Fibroblast of lung (primary cell): ENCODE measurements at places on chromosomes 6 and 20.

- no peak for DNase-seq
These were observed 62.5 kb downstream of the METTL24 start for GRCh38 chr6:110295451-110296165.

GRCh38 chr6:94099072-94099471 is 679.7 kb upstream of the EPHA7 start:
- DNase-seq = no peak

- no peak for DNase-seq
These were observed 219.6 kb downstream of the CD83 start for GRCh38 chr6:14337152-14337551.

- no peak for DNase-seq
These were observed 11.5 kb upstream of the SCP2D1 start for GRCh38 chr20:18802012-18802634.

- DNase-seq = no peak
These were observed 59.3 kb downstream of the BCKDHB start for GRCh38 chr6:80165819-80166218.

GRCh38 chr6:110495949-110496348 is 19.5 kb upstream of the SLC22A16 start:
- no peak for DNase-seq

- DNase-seq = no peak
These were observed 35.9 kb upstream of the FAM50B start for GRCh38 chr6:3813150-3813780.

DNA sequence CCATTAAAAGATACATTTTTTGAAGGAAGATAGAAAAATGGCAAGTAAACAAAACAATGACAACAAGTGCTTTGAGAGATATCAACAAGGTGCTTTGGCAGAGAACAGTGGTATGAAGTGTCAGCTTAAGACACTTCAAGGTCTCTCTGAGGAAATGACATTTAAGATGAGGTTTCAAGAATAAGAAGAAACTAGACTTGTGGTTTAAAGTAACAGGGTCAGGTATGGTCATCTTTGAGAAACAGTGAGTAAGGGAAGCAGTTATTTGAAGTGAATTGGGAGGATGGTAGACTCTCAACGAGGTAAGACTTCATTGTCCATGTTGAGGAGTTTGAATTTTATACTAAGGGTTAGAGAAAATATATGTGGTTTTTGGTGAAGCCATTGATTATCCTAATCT is 77.8 kb downstream of the SYCP2L start:
- no peak for DNase-seq

GRCh38 chr20:6122873-6123648 is at the start of gene FERMT1:
Gene FERMT1 (minus strand): TSS chr20:6123030. CDS start chr20:6119554, 3,476 bp downstream.
- DNase-seq = peak; percentile 69

DNA sequence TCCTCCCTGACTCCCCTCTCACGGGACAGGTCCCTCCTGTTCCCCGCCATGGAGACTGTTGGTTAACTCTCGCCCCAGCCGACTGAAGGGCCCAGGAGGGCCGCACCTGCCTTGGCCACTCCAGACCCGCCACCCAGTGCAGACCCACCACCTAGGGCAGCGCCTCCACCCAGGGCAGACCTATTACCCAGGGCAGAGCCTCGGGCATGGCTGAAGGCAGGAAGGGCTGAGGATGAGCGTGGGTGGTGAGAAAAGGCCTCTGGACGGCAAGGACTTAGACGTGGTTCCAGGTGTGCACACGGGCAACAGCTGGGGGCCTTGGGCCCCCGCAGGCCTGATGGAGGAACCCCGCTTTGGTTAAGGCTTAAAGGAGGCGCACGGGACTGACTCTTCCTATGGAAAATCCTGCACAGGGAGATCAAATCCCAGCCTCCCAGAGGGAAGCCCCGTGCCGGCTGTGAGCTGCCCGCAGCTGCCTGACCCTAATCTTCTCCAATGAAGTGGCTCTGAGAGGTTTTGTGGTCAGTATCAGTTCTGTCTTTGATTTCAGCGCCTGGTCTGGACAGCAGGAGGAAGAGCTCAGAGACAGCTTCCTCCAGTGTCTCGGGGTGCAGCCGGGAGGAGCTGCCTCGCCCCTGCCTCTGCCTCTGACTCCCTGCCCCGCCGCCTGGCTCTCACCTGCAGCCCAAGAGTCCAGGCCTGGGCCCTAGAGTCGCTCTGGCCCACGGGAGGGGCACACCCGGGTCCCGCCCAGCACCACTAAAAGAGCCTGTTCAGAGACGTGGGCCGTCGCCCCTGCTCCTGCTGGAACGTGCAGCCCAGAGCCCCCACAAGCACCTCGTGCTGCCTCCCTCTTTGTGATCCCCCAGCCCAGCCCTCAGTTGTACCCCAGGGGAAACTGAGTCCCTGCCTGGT is 12.1 kb upstream of the CHRNA4 start:
- no peak for DNase-seq

DNA sequence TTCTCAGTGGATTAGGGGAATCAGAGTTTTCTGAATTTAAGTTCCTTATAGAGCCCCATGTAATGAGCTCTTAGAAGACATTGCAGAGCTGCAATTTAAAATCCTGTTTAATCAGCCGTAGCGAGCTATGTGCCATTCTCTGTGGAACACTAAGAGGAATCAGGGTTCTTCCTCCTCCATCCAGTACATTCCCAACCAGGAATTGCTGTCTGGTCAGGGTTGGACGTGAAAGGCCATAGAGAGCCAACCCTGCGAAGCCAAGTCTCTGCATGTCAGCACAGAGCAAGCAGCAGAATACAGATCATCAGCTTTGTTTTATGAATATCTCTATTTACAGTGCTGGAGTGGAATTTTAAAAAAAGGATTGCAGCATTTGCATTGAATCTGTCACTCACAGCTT is 366.0 kb downstream of the LAMA2 start:
- no peak for DNase-seq

DNA sequence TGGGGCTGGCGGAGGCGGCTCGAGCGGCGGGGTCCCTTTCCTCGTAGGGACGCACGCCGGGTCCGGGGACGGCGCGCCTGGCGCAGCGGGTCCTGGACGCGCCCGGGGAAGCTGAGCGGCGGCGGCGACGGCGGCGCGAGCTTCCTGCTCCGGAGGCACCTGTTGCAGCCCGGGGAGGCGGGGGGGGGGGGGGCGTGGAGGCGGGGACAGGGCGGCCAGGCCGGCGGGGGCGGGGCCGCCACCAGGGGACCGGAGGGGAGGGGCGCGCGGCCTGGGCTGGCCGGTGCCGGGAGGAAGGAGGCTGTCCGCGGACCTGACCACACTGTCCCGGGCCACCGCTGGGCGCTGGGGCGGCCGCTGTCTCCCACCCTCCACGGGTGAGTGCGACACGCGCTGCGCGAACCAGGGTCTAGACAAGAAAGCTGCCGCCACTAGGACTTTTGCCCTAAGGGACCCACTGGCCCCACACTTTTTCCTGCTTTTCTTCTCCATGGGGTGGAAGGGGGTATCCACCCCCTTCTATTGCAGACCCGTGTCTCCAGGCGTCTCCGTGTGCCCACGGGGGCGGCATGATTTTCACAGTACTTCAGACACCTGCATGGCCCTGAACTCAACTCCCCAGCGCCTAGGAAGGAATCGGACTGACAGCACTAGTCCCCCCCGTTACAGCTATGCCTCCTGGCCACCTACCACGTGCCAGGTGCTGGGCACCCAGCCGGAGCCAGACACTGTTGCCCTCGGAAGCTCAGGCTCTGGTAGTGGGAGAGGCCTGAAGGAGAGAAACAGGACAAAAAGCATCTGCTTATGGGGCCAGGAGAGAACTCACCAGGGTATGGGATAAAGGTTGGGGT is at the start of gene NFATC2:
Gene NFATC2, minus strand, starts transcription at position 149 of the 851 bp plus-strand sequence. CDS start 220 bp downstream, outside the sequence.
- no peak for DNase-seq

- DNase-seq = peak; percentile 77
These were observed 222.6 kb upstream of the TAB2 start for GRCh38 chr6:149094934-149095351.

GRCh38 chr6:155328539-155329459 is 14.5 kb upstream of the TFB1M start:
- DNase-seq = no peak

DNA sequence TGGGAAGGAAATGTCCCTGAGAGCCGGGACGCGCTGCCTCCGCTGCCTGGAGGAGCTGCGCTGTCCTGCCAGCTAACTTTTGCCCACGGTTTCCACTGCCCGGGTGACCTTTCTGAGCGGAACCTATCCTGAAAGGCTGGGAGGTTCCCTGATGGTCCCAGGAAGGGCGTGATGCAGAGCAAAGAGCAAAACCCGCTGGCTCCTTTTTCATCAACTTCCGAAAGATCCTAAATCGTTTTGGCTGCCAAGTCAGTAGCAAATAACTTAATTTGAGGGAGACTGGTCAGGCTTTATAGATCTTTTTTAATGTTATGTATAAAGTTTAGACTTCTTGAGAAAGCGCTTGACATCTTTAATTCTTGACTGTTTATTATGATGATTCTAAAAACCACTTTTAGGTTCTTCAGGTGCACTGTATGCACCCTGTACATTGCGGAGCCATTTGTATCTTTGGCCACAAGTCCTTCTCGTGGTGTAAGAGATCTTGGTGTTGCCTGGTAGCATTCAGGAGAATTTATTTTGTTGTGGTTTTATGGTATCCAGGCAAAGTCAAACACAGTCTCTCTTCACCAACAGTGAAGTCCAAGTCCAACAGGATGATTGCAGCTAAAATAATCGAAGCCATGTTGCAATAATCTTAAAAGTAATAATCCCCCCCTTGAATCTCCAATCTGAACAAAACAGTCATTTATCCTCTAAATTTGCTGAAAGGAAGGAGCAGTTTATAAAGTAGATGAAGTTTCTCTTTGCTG is at the start of gene SYNE1:
Gene SYNE1, minus strand, starts transcription at position 67 of the 752 bp plus-strand sequence. CDS start 9,031 bp downstream, outside the sequence.
- DNase-seq = peak; percentile 14

DNA sequence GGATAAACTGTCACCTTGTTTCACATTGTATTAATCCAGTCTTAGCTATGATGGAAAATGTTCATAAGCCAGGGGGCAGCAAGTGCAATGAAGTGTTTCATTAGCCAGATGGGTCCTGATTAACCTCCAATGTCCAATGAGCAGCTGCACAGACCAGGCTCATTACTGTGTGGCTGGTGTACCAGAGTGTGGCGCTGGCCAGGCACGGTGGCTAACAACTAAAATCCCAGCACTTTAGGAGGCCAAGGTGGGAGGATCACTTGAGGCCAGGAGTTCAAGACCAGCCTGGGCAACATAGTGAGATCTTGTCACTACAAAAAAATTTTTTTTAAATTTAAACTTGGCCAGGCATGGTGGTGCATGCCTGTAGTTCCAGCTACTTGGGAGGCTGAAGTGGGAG is 201.7 kb upstream of the FOXQ1 start:
- DNase-seq = no peak

- DNase-seq = no peak
These were observed 607.5 kb downstream of the HDGFL1 start for GRCh38 chr6:23176883-23177282.

DNA sequence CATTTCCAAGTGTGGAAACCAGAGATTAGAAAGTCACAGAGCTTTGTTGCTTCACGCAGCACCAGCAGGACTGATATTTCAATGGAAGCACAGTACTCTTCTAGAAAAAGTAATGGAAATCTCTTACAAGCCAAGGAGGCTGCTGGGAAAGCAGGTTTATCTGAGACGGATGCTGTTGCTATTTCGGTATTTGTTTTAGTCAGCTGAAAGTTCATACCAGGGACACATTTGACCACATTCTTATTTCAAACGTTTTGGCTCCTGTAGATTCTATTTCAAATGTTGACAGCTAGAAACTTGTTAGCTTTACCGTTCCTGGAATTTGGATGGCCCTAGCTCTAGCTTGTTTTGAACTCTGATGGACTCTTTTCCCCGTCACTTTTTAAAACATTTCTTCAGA is 3.7 kb upstream of the TMEM242 start:
- DNase-seq = no peak

GRCh38 chr6:319177-320131 is 27.2 kb downstream of the DUSP22 start:
- no peak for DNase-seq

DNA sequence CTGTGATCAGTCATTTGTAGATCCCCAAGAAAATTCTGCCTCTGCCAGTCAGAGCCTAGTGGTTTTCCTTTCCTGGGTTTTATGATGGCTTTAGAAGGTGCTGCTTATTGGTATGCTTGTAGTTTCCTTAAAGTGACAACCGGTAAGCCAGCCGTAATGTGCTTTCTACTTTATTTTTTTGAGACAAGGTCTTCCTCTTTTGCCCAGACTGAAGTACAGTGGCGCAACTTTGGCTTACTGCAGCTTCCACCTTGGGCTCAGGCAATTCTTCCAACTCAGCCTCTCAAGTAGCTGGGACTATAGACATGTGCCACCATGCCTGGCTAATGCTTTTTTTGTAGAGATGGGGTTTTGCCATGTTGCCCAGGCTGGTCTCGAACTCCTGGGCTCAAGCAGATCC is 23.5 kb downstream of the MCM8 start:
- DNase-seq = no peak

GRCh38 chr6:37083243-37084138 is 78.0 kb downstream of the FGD2 start:
- peak; percentile 95 for DNase-seq

DNA sequence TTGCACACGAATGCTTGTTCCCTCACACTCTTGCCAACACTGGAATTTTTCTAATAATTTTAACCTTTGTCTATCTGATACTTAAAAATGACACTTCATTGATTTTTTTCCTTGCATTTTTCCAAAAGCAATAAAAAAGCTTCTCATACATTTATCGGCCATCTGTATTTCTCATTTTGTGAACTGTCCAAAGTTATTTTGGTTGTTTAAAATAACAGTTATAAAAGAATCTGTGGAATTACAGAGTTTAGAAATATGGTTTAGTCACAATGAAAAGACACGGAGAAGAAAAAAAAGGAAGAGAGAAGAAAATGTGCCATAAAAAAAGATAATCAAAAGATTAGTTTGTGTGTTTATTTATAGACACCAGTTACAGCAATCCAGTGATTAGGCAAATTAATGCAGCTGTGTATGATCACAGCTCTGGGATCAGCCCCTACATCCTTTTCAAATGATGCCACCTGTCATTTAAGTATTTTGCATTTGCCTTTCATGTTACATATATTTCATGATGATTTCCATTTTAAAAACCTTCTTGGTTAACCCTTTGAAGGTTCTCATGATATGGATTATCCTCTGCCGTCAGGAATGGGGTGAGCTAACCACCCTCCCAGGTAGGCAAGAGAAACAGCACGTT is 171.7 kb downstream of the BACH2 start:
- no peak for DNase-seq

- no peak for DNase-seq
These were observed 47.0 kb downstream of the TFEB start for GRCh38 chr6:41688256-41688965.

DNA sequence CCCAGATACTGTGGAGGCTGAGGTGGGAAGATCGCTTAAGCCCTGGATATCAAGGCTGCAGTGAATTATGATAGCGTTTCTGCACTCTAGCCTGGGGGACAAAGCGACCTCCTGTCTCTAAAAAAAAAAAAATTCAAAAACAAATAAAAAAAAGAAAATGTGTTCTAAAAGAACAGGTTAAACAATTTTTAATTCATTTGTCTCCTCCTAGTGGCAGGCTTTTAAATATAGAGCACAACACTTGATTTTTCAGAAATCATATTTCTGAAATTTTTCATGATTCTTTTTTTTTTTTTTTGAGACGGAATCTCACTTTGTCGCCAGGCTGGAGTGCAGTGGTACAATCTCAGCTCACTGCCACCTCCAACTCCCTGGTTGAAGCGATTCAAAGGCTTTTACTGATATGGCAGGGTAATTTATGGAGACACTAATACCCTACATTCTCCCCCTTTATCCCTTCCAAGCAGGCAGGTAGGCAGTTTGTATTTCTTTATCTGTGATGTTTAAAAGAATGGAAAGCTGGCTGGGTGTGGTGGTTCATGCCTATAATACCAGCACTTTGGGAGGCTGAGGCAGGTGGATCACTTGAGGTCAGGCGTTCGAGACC is 8.7 kb upstream of the GTF3C6 start:
- DNase-seq = peak; percentile 74

GRCh38 chr6:4459032-4459431 is 317.2 kb upstream of the CDYL start:
- peak; percentile 91 for DNase-seq

GRCh38 chr20:35892871-35893270 is 61.4 kb downstream of the SCAND1 start:
- no peak for DNase-seq
